ENCODE measurements at places on chromosomes 7 and 10.

DNA sequence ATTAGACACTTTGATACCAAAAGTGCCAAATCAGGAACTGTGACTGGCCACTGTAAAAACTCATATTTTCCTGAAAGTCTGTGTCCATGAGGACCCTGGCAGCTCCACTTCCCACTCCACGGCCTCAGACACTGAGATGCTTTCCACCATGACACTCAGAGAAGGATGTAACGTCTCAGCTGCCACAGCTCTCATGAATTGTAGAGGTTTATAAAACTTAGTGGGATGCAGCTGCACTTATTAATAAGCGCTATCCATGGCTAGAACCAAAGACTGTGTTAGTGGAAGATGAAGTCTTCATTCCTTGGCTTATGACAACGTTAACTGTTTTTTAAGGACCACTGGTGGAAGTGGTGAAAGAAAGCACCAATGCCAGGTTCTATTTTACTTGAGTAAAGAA lies 121.0 kb downstream of the ITIH5 start:
- no peaks in the 10 kb centered on the region for H3K36me3 ChIP-seq
- no peaks in the 10 kb centered on the region for H3K4me1 ChIP-seq
- no peak overlapping the region for H3K4me3 ChIP-seq
- DNase-seq: no peak
- H3K27ac ChIP-seq: no peak overlapping the region

DNA sequence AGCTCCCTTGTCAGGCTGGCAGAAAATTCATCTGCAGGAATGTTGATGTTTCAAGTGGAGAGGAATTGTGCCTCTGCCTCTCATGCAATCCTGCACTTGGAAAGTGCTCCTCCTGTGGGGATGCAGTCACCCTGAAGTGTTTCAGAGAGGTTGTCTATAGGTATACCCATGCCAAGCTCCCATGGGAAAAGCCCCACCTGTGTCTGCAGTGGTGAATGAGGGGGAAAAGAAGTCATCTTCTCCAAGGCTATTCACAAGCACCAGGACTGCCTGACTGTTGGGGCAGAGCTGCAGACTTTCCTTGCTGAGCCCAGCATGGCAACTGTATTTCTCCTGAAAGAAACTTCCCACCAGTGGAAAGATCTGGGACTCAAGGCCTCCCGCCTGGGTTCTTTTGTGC lies 35.5 kb downstream of the GPR22 start:
- H3K4me1 ChIP-seq: peaks cover 11% of the 10 kb centered on the region
- H3K4me3 ChIP-seq: no peak overlapping the region
- no peaks in the 10 kb centered on the region for H3K27me3 ChIP-seq
- no peak for DNase-seq

DNA sequence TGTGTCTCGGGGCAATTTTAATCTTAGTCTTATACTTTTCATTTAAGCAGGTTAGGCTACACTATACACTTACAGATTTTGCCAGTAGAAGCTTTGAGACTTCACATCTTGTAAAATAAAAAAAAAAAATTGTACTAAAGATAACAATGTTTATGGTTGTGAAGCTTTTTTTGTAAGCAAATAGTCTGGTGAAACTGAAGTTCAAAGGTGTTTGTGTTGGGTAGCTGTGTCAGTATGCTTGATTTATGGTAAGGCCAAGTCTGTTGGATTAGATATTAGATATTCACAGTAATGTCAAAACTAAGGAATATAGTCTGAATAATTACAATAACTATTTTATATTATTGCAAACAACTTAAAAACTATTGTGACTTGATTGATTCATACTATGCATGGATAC lies 31.0 kb upstream of the PRSS1 start:
- H3K4me3 ChIP-seq: no peak overlapping the region
- H3K36me3 ChIP-seq: peaks cover 5% of the 10 kb centered on the region
- H3K4me1 ChIP-seq: peaks cover 79% of the 10 kb centered on the region
- peaks cover 2% of the 10 kb centered on the region for H3K27me3 ChIP-seq
- DNase-seq: no peak

DNA sequence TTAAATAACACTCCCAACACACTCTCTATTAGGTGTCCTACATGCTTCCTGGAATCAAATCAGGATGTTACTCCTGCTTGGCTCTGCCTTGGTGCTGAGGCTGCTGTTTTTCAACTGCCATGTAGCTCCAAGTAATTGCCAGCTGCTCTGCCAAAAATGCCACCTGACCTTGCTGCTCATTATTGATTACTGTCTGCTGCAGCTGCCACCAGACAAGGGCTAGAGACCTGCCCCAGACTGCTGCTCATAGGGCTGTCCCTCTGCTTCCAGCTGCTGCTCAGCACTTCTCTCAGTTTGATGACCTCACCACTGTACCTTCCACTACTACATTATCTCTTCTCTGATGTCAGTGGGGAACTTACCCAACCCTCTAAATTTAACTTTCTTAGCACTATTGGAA lies 102.5 kb downstream of the PCLO start:
- no peak overlapping the region for H3K27ac ChIP-seq
- no peak for DNase-seq
- H3K36me3 ChIP-seq: no peaks in the 10 kb centered on the region
- H3K4me3 ChIP-seq: no peak overlapping the region
- H3K4me1 ChIP-seq: no peaks in the 10 kb centered on the region

All from activated CD8-positive, alpha-beta T cell treated with anti-CD3 and anti-CD28 coated beads, Interleukin-2, amount 10 ng/mL, durations not matched to agents 7 days and 5 days (primary cell).